Activated CD8-positive, alpha-beta memory T cell treated with anti-CD3 and anti-CD28 coated beads, Interleukin-2, amount 50 U/mL, for 4 hours (primary cell): ENCODE measurements at places on chromosomes 5 and 9.

DNA sequence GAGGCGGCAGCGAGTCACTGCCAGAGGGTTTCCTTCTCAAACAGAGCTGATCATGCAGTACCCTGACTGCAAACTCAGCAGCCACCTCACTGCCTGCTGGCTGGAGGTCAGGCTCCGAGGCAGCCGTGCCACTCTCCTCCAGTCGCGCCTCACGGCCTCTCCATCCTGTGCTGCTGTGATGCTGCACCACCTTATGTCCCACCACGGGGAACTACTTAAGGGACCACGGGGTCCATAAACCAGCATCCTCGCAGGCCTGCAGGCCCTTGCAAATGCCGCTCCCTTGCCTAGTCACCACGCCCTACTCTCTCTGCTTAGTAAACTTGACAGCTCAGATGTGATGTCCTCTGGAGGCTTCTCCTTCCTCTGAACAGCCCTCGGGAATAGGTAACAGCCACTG, 99.2 kb downstream of the CRB2 start:
- no peak for DNase-seq

GRCh38 chr9:3793971-3794383, 268.2 kb upstream of the RFX3 start:
- DNase-seq: no peak

DNA sequence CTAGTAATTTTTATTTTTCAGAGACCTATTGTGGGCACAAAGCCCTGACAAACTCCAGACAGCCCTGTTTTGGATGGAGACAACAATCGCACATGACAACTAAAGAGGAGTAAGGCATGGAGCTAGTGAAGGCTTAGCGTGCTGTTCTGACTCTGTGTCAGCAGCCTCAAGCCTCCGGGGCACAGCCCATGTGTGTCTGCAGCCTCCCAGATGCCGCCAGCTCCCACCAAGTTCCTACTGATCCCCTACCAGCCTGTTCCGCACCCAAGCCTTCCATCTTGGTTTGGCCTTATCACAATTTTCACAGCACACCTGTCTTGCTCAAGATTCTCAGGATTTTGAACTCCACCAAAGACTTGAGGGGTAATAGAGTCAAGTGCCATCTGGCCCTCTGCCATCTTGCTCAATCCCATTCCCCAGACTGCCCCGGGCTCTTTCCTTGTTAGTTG, 70.3 kb upstream of the SH3PXD2B start:
- no peak for DNase-seq

DNA sequence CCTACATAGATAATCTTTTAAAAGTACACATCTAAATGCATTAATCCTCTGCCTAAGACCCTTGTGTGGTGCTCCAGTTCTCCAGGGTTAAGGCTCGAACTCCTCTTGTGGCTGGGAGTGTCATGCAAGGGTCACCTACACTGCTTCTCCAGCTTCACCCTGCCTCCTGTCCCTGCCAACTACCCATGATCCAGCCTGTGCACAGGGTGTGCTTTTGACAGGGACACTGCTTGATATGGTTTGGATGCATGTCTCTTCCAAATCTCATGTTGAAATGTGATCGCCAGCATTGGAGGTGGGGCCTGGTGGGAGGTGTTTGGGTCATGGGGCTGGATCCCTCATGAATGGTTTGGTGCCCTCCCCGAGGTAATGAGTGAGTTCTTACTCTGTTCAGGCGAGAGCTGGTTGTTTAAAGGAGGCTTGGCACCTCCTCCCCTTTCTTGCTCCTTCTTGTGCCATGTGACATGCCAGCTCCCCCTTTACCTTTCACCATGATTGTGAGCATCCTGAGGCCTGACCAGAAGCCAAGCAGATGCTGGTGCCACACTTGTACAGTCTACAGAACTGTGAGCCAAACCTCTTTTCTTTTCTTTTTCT, 48.5 kb downstream of the SLC22A5 start:
- DNase-seq: no peak

DNA sequence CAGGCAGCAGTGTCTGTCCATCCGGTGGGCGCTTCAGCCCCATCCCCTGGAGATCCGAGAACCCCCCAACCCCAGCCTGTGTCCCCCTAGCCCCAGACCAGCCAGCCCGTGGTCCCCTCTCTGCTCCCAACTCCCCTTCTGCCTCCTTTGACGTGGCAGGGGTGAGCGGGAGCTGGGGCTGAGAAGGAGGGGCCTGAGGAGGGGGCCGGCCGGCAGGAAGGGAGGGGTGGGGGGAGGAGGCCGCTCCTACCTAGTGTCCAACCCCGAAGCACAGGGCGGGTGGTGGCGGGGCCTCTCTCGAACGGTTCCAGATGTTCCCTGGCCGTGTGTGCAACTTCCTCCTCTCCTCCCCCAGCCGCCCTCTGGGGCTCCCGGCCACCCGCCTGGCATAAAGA, 31.0 kb downstream of the GOLGA2 start:
- DNase-seq: no peak

- DNase-seq: no peak
Measured at GRCh38 chr9:104794070-104794469, 30.1 kb downstream of the NIPSNAP3B start.

DNA sequence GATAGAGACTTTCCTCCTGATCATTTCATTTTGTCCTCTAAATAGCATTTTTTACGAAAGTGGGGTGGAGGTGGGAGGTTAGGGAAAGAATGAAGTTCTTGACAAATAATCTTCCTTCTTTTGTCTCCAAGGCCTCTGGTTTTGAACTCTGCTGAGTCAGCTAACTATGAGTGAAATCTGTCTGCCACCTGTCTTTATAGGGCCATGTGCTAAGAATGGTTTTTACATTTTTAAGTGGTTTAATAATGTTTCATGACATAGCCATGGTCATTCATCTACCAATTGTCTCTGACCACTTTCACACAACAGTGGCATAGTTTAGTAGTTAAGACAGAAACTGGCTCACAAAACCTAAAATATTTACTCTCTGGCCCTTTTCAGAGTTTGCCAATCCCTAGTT, 7.6 kb downstream of the MAN2A1 start:
- DNase-seq: no peak

GRCh38 chr5:35115920-35116319, 68.2 kb upstream of the AGXT2 start:
- no peak for DNase-seq

DNA sequence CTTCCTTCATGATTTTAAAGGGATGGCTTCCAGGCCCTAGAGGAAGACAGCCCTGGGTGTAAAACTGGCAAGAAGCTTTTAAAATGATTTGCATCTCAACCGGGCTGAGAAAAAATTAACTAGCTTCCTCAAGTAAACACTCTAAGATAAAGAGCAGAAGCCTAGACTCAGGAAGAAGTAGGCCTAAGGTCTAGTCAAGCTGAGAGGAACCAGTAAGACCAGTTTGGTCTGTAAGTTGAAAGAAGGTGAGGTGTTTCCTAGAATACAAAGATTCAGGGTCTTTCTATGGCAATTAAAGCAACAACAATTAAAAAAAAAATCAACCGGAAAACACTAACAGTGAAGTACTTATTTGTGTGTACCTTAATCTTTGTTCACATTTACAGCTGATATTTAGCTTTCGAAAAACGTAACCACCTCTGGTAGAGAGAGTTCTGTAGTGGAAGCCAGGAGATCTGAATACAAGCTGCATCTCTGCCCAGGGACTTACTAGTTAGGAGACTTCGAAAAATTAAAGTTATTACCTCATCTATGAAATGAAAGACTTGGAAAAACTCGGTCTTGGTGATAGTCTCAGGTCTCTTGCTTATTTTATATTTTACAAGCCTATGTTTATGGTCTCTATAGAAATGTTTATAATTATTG, 75.7 kb downstream of the TUSC1 start:
- no peak for DNase-seq

DNA sequence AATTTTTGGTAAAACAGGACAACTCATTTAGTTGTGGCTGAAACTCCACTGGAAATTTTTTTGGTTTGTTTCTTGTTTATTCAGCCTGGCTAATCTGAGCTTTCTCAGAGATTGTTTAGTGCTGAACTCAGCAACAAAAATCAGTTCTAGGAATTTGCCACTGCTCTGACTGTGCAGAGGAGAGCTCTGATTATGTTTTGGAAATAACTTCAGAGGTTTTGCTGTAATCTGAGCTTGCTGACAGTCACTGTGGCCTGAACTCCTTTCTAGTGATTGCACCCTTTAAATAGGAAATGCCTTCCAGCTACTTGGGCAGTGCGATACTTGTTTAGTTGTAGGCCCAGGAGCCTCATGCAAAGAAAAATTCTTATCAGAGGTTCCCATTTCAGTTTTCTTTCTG, 60.2 kb downstream of the OSTF1 start:
- DNase-seq: no peak

DNA sequence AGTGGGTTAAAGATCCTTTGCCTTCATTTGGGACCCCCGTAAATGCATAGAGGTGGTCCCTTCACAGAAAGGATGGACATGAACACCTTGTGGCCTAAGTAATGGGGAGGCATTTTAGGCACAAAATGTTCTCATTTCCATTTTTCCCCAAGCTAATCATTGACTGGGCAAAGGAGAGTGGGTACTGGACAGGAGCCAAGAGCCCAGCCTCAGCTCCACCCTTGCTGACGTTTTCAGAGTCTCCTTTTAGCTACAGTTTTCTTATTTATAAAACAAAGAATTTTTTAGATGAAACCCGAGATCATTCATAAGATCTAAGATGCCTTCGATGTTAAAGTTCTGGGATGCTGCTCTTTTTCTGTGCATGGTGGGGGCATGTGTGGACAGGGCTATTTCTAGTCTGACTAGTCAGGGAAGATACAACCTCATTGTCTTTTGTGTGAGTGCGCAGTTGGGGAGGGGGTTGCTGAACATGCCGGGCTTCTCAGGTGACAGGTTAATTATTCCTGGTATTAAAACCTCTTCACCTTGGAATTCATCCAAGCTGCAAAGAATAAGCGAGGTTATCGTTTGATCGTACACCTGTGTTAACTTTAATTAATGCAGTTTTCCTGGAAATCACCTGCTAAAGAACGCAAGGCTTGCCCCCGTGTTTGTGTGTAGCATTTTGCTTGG, 48.4 kb downstream of the ADAMTS16 start:
- DNase-seq: no peak

DNA sequence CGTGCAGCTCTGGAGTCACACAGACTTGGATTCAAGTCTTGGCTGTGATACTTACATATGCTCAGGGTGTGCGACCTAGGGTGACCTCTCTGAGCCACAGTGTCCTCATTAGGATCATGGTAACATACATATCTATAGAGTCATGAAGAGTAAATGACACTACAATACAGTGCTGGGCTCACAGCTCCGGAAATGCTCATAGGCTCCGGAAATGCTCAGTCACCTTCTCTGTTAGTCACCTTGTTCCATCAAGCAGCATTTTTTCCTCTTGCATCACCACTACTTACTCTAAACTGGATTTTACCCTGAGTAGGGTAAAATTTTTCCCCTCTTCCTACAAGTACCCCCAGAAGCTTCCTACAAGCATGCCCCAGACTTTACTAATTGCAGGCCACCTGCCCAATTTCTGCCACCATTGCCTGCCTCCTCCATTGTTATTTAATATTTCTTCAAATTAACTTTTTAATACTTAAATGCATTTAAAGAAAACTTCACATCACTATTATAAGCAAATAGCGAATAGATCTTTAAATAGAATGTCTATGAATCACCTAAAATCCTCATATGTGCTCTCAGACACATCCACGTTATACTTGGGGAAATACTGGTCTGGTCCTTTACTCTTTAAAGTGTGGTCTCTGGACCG, 147.6 kb upstream of the SPRY4 start:
- peak; percentile 35 for DNase-seq

DNA sequence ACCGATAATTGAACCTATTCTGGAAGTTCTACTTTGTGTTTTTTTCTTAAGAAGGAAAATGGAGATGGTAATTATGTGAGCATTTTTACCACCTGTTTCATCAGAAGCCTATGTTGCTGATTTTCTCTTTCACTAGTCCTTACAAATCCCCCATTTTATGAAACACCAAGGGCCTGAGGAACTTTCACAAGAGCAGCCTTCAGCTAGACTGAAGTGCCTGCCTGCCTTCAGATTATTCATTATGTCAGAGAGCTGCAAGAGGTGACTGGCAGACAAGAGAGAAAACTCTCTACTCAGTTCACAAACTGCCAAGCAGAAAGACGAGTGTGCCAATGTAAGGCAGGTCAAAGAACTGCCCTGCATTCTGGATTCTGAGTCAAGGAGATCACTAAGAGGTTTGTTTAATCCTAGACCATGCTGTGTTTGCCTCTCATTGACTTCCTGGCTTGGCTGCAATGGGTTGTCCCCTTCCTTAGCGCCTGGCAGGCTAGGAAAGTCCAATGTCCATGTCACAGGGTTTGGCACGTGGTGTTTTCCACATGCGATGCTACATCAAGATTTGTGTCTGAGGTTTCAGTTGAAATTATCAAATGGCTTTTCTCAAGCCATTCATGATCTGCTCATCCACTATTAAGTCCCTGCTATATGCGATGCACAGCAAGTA, 143.3 kb downstream of the CDC42SE2 start:
- DNase-seq: no peak

DNA sequence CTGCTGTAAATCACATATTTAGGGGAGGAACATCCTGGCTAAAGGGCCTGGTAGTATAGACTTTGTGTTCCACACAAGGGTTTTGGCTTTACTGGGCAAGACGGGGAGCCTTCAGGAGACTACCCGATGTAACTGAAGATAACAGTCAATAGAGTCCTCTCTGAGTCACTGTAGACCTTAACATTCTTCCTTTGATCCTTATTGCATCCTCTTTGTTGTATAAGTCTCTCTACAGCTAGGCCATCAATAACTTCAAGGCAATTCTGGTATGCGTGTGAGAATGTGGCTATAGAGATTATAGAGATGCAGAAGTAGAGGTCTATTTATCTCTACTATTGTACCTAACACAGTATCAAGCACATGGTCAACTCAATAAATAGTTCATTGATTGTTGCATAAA, 67.3 kb upstream of the STK32A start:
- no peak for DNase-seq

- DNase-seq: no peak
Measured at GRCh38 chr5:89016741-89017303, 133.8 kb upstream of the MEF2C start.

GRCh38 chr9:129394061-129394885, 216.2 kb upstream of the IER5L start:
- no peak for DNase-seq

DNA sequence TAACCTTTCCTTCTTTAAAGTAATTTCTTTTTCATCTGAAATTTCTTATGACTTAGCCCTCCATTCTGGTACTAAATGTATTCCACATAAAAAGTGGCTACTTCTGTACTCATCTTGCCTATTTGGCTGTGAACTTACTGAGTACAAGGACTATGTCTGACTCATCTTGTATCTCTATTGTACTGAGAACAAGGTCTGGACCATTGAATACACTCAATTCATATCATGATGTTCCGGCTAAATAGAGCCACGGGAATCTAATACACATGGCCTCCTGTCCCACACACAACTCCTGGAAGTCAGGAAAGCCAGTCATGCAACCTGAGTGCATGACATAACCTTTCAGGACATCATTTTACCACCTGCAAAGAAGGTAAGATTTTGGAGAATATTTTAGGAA, 203.9 kb downstream of the PLK2 start:
- no peak for DNase-seq
